ENCODE measurements at places on chromosomes 2 and 18.

- DNase-seq, result no peak
Measured at GRCh38 chr2:239610457-239611221, 209.8 kb upstream of the HDAC4 start.

DNA sequence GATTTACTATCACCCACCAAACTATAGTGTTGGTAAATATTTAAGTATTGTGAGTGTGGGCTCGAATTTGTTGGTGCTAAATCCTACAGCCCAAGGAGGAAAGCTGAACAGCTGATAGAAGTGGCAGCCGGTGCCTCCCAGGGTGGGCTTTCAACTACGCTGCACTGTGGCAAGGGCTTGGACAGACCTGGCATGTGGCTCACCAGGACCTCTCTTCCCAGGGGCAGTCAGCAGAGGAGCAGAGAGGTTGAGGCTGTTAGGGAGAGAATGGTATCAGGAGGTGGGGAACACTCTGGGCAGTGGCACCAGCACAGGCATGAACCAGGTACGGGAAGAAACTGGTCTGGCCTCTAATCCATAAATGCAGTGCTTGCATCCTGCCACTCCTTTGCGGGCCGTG, 44.6 kb downstream of the TFCP2L1 start:
- DNase-seq, result no peak

DNA sequence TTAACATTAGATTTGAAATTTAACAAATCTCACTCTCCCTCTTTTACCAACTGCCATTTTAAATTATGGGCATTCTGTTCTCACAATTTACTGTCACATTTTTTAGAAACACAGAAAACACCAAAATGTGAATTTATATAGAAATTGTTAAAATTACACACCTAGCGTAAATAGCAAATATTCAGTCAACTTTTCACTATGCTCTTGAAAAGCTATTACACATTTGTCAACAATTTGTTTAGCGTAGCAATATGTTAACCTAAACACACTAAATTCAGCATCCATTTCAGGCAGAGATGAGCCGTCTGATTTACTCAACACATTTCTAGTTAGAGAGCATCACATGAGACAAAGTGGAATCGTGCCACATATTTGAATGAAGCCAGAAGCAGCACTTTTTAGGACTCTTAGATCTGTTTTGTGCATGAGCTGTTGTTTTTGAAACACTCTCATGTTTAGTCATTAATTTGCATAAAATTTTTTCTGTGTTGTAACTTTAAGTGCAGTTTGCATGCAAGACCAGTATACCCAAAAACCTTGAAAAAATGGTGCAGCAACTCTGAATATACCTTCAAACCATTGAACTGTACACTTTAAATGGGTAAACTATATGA, 8.2 kb downstream of the TTC32 start:
- no peak for DNase-seq

- DNase-seq, result peak; percentile 73
Measured at GRCh38 chr2:74374509-74375205, 5.5 kb downstream of the DCTN1 start.

DNA sequence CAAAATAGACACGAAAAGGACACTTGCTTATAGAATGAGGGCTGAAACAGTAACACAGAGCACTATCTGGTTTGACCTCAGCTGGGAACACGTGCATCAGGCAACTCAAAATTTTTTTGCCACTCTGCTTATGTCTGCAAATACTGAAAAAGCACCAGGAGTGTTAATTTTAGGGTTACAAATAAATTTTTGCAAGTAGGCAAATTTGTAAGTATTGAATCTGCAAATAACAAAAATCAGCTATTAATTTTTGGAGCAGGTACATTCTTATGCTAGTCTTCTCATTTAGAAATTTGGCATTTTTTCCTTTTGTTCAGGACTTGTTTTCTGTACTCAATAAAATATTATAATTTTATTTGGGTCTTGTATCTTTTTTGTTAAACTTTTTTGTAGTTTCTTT, 29.7 kb downstream of the DYTN start:
- DNase-seq, result no peak

- no peak for DNase-seq
Measured at GRCh38 chr18:7590826-7591560, 23.9 kb downstream of the PTPRM start.

DNA sequence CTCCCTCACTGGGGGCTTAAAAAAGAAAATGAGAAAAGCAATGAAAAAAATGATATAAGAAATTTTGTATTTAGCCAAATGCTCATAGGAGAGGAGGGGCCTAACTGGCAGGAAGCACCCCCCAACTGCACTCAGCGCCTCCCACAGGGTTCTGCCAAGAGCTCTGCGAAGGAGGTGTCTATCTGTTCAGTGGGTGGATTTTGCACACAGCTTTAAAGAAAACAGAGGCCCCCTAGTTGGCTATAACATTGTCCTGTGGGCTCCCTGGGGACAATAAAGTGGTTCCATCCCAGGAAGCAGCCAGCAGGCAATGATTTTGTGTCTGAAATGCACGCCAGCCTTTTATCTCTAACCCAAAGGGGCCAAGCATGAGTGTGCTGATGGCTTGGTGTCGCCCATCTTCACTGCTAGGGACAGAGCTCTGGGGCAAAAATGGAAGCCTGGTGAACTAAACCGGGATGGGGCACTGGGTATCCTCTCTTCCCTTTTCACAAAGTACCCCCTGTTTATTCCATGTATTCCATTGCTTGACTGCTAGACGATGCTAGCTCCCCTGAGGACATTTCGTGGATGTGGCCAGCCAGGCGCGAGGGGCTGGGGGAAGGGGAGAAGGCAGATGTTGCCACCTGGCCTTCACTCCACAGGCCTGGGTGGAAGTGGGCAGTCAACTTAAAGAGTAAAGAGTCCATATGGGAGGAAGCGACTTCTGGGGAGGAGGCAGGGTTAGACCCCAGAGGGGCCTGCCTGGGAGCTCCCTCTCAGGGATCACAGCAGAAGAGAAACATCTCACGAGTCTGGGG, 205.7 kb downstream of the CYP26B1 start:
- no peak for DNase-seq

DNA sequence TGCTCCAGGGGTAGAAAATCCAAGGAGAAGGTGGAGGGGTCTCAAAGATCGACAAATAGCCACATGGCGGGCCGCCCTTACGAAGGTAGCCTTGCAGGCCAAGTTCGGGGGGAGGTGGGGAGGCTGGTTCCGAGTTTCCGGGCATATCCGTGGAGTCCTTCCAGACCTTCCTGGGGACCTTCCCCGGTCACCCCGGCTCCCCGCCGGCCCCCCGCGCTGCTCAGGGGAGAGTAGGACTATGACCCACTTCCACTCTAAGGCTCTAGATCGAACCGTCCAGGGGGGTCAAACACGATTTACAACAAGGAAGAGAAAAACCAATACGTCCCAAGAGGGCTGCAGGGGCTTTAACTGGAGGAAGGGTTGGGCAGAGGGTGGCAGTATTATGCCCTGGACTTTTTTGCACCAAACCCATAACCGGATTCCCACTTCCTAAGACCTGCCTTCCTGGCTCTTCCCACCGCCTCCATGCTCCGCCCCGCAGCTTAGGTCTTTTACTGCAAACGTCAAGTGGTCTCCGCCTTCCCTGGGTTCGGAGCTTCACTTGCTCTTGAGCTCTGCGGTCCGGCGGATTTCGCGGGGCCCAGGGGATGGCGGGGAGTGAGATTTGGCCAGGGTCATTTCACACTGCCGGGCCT, 779 bp upstream of the LYPD6 start:
- DNase-seq, result peak; percentile 85

- DNase-seq, result no peak
Measured at GRCh38 chr2:78811955-78812610, 213.4 kb upstream of the REG3G start.

DNA sequence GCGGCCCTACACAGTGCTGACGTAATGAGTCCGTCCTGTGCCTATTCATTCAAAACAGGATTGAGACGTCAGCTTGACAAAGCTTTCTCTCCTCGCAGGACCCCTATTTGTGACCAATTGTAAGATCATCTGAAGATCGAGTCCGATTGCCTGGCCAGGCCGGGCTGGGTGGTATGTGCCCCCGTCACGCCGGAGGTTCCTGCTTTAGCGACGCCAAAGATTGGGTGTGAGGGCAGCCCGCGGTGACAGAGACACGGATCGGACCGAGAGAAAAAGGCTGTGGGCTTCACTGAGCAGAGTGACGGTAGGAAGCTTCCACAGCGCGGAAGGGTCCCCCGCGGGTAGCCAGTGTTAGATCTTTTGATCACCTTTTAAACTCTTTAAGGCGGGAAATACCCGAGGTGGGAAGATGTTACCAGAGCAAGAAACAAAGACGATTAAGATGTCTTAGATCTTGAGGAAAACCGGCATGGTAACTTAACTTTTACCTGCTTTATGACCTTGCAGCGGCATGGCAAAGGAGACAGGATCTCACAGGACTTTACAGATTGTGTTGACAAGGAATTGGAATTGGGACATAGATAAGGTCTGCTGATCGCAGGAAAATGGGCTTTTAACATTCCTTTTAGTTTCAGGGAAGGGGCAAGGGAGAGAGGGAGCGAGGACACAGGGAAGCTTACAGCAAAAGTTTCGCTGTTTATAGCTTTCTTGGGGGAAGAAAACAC, 220.0 kb downstream of the METTL4 start:
- DNase-seq, result no peak

DNA sequence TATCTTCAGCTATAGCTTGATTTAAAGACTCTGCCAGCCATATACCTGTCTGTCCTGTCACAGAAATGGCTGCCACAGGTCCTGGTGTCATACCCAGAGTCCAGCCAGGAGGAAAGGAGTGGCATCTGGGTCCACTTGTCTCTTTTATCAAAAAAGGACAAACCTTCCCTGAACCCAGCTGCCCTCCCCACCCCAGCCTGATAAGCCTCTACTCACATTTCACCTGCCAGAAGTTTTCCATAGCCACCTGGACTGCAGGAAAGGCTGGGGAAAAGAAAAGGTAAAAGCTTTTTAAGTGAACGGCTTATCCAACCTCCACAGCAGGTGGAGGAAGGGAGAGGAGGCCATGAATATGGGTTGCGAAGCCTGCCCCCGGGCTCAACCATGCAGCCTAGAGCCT, 32.8 kb downstream of the TMEM163 start:
- no peak for DNase-seq

- DNase-seq, result no peak
Measured at GRCh38 chr18:42798606-42799170, 316.8 kb downstream of the RIT2 start.

DNA sequence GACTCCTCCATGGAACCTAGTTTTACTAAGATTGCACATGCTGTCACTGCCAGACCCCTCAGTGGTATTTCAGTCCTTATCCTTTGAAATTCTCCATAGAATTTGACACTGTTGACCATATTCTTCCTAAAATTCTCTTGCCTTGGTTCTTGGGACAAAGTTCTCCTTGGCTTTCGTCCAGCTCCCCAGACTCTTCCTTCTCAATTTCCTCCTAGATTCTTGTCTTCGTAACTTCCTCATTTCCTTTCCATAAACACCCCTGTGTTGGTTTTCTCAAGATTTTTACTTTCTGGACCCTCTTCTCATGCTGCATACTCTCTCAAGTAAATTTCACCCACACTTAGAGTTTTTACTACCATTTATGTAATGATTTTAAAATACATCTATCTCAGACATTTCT, 96.6 kb upstream of the TWSG1 start:
- DNase-seq, result no peak

- DNase-seq, result no peak
Measured at GRCh38 chr18:23228102-23229061, 93.1 kb downstream of the CABLES1 start.

GRCh38 chr18:12336171-12336613, 28.2 kb downstream of the TUBB6 start:
- DNase-seq, result no peak

GRCh38 chr2:34827398-34827797, 1228.3 kb upstream of the FAM98A start:
- DNase-seq, result no peak

GRCh38 chr2:795531-796041, 118.4 kb upstream of the TMEM18 start:
- no peak for DNase-seq

GRCh38 chr2:47002480-47003381, 87.1 kb upstream of the MCFD2 start:
- peak; percentile 31 for DNase-seq

DNA sequence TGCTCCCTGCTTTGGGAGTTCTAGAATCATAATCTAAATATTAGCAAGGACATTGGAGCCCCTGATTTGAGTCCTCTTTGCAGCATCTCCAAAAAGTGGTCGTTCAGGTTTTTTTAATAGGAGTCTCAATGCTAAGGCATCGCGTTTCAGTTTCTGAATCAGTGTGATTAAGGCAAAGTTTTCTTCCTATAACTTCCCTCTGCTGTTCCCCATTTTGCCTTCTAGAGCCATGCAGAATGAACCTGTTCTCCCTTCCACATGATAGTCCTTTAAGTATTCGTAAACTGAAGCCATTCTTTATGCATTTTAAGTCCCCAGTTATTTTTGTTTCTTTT, 159.5 kb downstream of the PTGR3 start:
- no peak for DNase-seq

DNA sequence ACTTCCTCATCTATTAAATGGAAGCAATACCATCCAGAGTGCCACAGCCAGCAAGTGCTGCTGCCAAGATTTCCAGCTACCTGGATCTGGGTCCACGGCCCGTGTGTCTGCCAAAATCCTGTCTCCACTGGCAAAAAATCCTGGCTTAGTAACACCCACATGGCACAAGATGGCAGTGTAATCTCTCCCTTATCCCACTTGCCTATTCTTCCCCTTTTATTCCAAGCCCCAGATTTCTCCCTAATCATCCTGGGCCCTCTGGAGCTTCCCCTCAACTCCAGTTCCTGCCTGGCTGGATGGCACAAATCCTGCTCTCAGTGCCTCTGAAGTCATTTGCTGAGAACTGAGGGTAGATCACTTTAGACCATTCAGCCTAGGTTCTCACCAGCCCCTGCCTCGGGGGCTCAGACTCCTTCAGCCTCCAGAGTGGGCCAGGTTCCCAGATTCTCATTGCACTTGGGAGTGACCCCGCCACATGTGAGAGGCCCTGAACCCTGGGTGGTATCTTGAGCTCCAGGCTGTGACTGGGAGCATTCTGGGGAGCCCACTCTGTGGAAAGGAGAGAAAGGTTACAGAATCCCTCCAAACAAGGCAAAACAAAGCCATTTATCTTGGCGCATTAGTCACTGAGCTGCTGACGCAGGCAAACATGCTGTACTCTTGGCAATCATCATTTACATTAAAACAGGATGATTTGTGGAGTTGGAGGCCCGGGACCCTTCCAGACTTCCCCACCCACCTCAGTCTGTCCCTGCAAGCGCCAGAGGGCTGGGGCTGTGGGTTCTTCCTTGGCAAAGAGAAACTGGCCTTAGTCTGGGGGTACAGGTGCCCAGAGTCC, 325.8 kb downstream of the DYSF start:
- DNase-seq, result no peak

GRCh38 chr2:71675296-71675695, 221.9 kb downstream of the DYSF start:
- no peak for DNase-seq

All from NCI-H1694 treated with DMSO at 0.1 percent for 48 hours (cell line).